Inflammatory macrophage (primary cell): ENCODE measurements at places on chromosomes 4 and X.

GRCh38 chrX:20362268-20363267, 95.9 kb upstream of the RPS6KA3 start:
- DNase-seq: peak; percentile 72

- peak; percentile 2 for DNase-seq
Observed at GRCh38 chr4:174058846-174059245, 224.6 kb downstream of the FBXO8 start.

DNA sequence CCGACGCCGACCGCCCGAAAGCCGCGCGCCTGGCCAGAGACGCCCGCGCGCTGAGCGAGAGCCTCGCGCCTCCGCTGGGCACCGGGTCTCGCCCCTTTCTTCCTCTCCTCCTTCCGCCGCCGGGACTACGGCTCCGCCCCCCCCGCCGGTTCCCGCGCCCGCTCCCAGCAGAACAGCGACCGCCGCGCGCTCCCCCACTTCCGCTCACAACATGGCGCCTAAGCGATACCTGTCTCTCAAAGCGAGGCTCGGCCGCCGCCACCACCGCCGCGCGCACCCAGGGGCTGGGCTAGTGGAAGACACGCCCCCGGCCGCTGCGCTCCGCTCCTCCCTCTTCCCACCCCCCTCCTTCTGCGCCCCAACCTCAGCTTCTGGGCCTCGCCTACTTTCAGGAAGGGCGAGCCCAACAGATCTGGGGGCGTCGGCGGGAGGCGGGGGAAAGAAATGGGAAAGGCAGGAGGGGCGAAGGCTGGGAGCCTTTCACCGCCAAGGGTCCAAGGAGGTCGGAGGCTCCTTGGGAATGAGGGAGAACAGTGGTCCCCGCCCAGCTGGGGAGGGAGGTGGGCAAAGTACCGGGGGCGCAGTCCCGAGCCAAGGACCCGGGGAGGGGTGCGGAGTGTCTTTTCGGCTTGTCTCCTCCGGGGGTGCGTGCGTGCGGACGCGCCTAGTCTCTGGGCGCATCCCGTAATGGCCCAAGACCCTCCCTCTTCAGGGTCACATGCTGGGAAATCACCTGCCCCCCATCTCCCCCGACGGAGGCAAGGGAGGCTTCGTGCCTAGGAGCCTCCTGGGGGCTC, at the start of gene RPS6KA3:
RPS6KA3 (minus strand) TSS at position 100 of the 797 bp plus-strand sequence. CDS start 277 bp downstream, outside the sequence.
- peak; percentile 90 for DNase-seq

GRCh38 chr4:32776435-32777203, 2056.4 kb downstream of the PCDH7 start:
- no peak for DNase-seq

- no peak for DNase-seq
Observed at GRCh38 chrX:118551426-118551825, 55.8 kb downstream of the DOCK11 start.

DNA sequence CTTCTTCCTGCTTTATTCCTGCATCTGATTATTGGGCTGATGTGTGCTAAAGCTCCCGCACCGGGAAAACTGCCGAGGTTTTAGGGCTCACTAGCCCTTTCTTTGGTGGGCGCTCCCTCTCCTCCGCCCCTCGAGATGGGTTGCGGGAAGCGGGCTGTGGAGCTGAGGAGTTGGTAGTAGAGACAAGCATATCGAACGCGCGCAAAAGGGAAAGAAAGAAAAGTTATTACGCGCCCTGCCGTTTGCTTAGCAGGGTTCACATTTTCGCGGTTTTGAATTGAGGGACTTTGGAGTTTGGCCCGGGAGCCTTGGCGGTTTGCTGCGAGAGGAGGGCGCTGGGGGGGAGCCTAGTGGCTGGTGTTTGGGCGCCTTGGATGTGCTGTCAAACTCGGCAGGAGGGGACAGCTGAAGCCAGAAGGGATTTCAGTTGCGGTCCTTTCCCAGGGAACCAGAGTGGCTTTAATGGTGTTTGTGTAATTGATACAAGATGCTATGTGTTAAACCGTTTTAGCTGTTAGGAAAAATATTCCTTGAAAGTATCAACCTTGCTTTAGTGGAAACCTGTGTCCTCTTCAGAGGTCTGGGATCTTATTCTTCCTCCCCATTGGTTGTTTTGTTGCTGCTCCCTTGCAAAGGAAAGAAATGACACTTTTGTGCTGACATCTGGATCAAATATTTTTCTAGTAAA, 1.1 kb downstream of the GAB1 start:
- DNase-seq: peak; percentile 17

DNA sequence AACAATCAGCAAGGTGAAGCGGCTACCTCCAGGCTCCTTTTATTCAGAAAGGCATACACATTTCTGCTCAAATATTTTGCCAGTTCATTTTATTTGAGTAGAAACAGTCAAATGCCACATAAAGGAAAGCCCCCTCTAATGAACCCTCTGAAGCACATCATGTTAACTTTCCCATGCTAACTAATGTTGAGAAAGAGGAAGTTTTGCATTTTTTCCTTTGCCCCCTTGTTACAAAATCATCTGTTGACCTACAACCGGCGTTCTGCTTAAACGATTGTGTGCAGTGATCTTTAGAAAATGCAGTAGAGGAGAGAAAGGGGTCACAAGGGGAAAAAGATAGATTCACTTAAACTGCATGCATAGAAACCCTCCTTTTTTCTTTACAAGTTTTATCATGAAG, 25.2 kb upstream of the ATXN3L start:
- peak; percentile 4 for DNase-seq

DNA sequence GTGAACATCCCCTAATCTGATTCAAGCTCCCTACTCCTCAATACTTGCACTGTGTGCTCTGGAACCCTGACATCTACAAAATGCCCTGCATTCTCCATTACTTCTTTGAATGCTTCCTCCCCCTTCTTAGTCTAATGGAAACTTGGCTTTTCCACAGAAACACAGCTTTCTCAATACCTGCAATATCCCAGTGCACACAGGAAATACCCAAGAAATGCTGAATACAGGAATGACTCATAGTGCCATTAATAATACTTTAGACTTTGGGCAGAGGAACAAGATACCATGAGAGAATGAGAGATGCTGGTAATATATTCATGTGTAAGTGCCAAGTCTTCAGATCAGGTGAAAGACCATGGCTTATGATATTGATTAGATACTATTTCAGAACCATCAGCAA, 5.6 kb downstream of the QRFPR start:
- no peak for DNase-seq

GRCh38 chrX:21276736-21277433, 97.3 kb upstream of the CNKSR2 start:
- no peak for DNase-seq

- DNase-seq: no peak
Observed at GRCh38 chrX:10930151-10930550, 181.0 kb upstream of the HCCS start.

GRCh38 chr4:113907559-113907958, 71.9 kb downstream of the ARSJ start:
- DNase-seq: no peak

DNA sequence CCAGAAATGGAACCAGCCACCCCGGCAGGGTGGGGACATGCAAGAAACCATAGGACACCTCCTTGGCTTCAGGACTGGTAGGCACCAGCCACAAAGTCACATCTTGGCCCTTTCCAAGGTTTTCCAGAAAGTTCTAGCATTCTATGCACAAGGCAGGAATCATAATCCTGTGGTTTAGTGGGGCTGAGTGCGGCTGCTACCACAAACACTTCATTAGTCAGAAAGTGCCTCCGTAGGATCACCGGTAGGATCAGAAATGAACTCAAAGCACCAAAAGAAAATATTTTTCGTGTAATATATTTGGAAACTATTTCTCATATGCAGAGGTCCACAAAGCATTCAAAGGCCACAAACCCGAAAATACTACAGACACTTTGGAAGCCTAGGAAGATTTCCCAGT, 191.7 kb downstream of the PTTG2 start:
- DNase-seq: no peak

GRCh38 chr4:178306565-178306964, 864.3 kb upstream of the AGA start:
- no peak for DNase-seq

DNA sequence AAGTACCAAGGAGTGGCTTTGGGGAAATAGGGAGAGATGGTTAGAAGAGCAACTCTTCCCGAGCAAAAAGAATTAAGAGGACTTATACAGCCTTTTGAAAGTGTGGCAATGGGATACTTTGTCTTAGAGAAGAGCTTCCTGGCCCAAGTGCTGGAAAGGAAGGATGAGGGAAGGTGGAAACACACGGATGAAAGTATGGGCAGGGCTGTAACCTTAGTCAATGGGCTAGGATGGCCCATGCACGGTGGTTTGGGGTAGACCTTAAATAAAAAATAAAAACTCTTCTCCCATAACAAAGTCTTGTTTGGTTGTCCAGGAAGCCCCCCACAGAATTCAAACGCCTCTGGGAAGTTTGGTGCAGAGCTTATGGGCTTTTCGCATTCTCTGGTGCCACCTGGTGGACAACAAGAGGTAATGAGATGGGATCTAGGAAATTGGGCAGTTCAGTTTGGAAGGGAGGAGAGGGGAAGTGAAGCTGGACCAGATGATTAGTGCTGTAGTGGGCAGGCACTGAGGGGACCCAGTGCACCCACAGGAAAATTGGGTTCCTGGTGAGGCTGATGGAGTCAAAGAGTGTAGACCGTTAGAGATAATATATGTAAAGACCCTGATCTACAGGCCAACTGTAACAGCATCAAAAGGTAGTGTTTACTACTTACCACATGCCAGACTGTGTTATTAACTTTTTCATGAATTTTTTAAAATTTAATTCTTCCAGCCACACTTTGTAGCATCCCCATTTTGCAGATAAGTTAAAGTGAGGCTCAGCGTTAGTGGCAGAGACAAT, 13.8 kb upstream of the ENOX2 start:
- DNase-seq: peak; percentile 50

- no peak for DNase-seq
Observed at GRCh38 chr4:47631161-47631560, 146.1 kb downstream of the ATP10D start.

- no peak for DNase-seq
Observed at GRCh38 chr4:129738175-129738574, 642.2 kb downstream of the C4orf33 start.

DNA sequence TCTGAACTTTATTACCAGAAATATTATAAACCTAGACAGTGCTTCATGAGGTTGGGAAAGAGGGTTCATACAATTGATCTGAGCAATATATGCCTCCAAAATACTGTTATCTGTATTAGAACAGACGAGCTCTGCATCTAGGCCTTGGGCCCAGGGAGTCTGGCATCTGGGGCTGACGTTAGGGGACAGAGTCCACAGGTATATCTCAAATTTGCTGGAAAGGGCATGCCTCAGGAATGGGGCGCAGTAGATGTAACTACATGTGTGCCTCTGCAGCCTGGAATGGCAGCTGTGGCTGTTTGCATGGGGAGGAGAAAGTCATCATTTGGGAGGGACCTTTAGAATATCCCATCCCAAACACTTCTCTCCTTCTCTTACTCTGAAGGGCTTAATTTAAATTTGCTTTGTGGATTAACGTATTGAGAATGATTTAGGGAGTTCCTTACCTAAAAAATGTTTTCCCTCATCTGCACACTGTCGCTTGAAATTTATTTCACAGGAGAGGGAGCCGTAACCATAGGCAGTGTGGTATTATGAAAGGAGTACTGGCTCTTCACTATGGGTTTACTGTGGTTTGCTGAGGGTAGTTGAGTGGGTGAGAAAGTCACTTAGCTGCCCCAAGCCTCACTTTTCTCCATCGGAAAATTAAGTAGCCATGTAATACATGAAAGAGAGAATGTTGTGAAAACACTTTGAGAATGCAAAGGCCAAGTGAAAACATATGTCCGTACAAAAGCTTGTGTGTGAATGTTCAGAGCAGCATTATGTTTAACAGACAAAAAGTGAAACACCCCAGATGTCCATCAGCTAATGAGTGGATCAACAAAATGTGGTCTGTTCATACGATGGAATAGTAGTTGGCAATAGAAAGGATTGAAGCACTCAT, 5.9 kb downstream of the ADD1 start:
- no peak for DNase-seq

- DNase-seq: peak; percentile 31
Observed at GRCh38 chrX:136495043-136495442, 2.3 kb upstream of the HTATSF1 start.

- peak; percentile 20 for DNase-seq
Observed at GRCh38 chr4:74654230-74654681, 140.1 kb downstream of the BTC start.

- DNase-seq: no peak
Observed at GRCh38 chrX:129780441-129781105, 824 bp downstream of the SASH3 start.

GRCh38 chr4:144820011-144820727, 174.2 kb downstream of the HHIP start:
- no peak for DNase-seq

- no peak for DNase-seq
Observed at GRCh38 chr4:148239494-148239985, 202.7 kb downstream of the NR3C2 start.

GRCh38 chr4:102759831-102760644, 730 bp downstream of the MANBA start:
- peak; percentile 98 for DNase-seq

DNA sequence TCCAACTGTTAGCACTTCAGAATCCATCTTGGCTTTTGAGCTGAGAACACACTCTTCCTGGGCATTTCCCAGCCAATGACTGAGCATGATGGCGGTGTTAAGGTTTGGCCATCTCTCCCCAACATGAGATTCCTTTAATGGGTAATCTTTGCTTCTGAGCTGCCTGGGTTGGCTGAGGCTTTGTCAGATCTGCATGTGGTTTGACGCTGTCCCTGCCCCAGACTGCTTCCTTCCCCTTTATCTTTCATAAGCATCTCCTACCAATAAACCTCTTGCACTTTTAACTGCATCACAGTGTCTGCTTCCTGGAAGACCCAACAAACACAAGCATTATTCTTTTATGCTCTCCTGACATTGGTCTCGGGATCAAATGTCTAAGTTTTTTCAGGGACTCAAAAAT, 31.5 kb upstream of the DIPK2B start:
- DNase-seq: no peak

DNA sequence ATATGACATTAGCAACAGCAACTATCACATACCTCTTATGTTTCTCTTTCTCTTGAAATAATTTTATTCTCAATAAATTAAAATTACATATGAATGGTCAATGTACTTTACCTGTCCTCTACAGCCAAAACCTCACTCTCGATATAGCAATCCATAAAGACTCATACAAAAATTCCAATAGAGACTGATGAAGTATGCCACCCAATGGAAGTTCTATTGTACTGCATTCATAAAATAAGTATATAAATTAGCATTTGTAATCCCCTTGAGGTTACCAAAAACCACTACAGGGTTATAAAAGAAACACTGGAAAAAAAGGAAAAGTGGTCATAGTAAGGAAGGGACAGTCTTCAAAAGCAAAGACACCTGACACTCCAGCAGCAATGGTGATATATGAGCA, 32.8 kb downstream of the CLDN2 start:
- no peak for DNase-seq

- DNase-seq: no peak
Observed at GRCh38 chr4:154743683-154744340, at the start of gene LRAT. TSS of gene LRAT (plus strand) at chr4:154744000. CDS start at chr4:154744327, 327 bp downstream.

GRCh38 chr4:7514789-7515188, 80.1 kb upstream of the PSAPL1 start:
- DNase-seq: no peak

DNA sequence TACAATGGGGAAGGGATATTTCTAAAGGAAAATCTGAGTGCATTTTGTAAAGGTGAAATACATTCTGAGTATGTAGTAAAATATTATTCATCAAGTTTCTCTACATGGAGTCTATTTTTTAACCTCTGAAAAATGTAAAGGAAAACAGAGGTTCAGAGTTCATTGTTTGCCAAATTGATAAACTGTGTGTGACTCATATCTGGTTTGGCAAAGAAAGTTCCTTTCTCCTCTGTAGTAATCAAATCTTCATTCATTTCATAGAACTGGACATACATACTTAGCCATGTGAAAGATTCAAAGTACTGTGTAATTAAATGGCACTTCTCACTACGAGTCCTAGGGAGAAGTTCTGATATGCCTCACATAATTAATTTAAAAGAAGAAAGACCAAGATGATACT, 61.6 kb downstream of the HPGD start:
- no peak for DNase-seq
